NCI-H2081 treated with DMSO at 0.1 percent for 48 hours (cell line): ENCODE measurements at places on chromosomes 2 and 18.
A peak's percentile ranks its signal among the peaks of the same experiment; 100 is the strongest.

- no peak for DNase-seq
Measured at GRCh38 chr2:19478409-19478808, 120.0 kb upstream of the OSR1 start.

- no peak for DNase-seq
Measured at GRCh38 chr2:30321466-30321865, 90.1 kb downstream of the LBH start.

GRCh38 chr2:174340400-174341292 lies 5.9 kb downstream of the SP9 start:
- no peak for DNase-seq

GRCh38 chr18:11897781-11898180 lies 10.3 kb downstream of the MPPE1 start:
- no peak for DNase-seq

DNA sequence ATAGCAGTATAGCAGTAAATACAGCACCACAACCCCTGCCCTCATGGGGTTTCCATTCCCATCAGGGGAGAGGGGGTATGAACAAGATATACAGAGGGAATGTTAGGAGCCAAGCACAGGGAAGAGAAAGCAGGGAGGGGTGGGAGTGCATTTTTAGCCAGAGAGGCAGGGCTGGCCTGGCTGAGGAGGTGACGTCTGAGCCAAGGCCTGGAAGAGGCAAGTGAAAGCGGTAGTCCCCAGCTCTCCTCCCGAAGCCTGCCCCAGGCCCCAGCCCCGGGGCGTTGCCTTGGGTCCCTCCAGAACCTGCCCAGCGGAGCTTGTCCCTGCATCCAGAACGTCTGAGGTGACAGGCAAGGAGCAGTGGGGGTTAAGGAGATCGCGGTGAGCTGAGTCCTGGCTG lies 45.1 kb upstream of the FOSL2 start:
- DNase-seq = no peak

GRCh38 chr2:76197842-76198448 lies 487.2 kb upstream of the GCFC2 start:
- no peak for DNase-seq

GRCh38 chr2:66228128-66228547 lies 206.8 kb upstream of the MEIS1 start:
- no peak for DNase-seq

DNA sequence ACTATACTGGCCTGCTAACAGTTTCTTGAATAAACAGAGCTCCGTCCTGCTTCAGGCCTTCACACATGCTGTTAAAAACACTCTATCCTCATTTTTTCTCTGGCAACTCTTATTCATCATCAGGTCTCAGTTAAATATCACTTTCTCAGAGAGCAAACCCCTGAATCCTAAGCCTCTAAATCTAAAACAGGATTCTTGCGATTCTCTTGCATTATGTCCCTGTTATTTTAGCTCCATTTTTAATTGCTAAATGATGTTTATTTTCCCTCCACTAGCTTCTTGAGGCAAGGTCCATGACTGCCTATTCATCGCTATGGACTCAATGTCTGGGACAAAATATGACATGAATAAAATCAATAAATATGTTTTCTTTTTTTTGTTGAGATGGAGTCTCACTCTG lies 190.7 kb upstream of the SMAD7 start:
- no peak for DNase-seq

GRCh38 chr18:50938912-50939311 lies 28.9 kb upstream of the ELAC1 start:
- DNase-seq = no peak

DNA sequence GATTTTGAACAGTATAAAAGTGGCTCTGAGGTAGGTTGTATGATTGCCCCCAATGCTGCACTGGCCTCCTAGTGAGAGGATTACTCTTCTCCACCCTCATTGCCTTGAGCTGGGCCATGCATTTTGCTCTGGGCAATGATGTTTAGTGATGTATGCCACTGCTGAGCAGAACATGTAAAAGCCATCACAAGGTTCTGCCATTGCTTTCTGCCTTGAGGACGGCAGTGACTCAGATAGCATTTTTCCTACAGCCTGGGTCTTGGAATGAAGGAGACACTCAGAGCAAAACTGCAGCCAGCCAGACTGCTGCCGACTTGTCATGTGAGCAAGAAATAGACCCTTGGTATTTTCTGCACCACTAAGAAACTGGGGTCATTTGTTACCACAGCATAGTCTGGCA lies 27.6 kb downstream of the GPATCH11 start:
- DNase-seq = no peak

GRCh38 chr2:20282916-20283592 lies 58.1 kb upstream of the SDC1 start:
- peak; percentile 61 for DNase-seq

- no peak for DNase-seq
Measured at GRCh38 chr18:62338446-62339105, 13.5 kb downstream of the TNFRSF11A start.

DNA sequence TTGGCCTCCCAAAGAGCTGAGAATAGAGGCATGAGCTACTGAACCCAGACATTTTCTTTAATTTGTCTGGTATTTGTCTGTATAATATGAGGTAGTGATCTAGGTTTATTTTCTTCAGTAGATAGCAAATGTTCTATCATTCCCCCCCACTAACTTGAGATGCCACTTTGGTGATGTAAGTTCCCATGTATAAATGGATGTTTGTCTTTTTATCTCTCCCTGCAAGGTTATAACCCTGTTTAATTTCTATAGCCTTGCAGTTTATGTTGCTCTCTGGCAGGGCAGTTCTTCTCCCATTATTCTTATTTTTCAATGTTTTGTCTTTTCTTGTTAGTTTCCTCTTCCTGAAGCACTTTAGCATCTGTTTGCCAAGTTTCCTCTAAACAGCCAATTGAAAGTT lies 39.1 kb upstream of the MAP4K4 start:
- DNase-seq = no peak

- no peak for DNase-seq
Measured at GRCh38 chr2:182852090-182852489, 14.3 kb downstream of the FRZB start.

DNA sequence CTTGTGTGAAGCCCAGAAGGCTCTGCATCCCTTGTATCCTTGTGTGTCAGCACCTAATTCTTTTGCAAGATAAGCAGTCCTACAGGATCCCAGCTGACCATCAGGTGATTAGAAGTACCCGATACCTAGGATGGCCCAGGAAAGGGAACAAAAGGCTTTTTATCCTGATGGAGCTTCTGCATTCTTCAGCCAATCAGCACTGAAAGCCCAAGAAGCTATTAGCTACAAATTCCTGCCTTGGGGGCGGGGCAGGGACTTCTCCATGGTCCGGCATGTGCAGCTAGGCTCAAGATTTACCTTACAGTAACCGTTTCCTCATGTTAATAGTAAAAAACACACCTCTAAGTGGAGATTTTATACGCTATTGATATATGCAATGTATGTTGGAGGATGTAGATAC lies 264.6 kb upstream of the THUMPD2 start:
- DNase-seq = no peak

DNA sequence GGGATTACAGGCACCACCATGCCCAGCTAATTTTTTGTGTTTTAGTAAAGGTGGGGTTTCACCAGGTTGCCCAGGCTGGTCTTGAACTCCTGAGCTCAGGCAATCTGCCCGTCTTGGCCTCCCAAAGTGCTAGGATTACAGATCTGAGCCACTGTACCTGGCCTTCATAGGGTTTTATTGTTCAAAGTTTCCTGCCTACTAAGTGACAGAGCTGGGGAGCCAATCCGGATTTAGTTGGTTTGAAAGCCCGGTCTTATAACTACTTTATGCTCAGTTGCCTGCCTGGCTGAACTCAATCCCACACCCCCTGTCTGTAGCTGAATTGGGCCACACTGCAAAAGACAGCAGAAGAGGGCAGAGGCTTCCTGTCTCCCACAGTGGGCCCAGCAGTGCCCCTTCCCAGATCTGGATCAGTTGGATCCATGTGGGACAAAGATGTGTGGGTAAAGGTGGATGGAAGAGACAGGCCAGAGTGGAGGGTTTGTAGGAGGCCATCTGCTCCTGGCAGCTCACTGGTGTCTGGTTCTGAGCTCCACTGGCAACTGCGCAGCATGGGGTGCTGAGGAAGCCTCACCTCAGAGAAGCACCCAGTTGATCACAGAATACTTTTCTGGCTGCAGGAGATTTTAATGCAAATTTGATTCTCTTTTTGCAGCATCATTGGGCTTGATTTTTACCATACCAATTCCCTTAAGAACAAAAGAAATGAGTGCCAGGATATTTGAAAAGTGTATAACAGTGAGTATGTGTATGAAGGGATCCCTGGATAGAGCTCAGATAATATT lies 144.9 kb downstream of the DDX1 start:
- no peak for DNase-seq
